ENCODE measurements at places on chromosomes 16 and 17.

- DNase-seq, result peak; percentile 73
Observed at GRCh38 chr16:68843482-68844210, at the start of gene TANGO6. Gene TANGO6 (plus strand): TSS chr16:68843531. CDS start chr16:68843618, 87 bp downstream.

DNA sequence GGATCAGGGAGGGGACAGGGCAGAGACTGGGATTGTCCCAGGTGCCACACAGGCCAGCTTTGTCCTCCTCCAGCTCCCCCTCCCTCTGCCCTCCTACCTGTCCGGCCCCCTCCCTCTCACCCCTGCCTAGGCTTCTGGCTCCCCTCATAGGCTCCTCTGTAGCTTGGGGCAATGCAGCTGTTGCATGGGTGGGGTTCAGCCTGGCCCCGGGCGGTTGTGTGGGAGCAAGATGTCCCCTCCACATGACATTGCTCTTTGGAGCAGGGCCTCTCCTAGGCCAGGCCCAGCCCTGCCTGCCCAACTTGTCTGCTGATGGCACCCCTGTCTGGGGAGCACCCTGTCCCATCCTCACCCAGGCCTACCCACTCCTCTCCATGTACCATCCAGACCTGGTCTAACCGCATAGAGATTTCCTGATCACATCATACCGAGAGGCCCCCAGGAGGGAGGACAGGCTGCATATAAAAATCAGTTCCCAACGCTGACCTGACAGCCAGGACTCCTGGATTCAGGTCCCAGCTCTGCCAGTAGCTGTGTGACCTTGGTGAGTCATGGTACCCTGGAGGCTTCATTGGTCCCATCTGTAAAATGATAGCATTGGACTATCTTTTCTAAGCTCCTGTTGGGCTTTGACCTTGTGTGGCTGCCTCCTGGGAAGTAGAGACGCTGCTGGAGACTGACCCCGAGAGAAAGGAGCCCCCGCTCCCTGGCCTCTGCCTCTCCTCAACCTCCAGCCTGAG is 48.8 kb upstream of the DLX4 start:
- DNase-seq, result no peak

- DNase-seq, result no peak
Observed at GRCh38 chr17:50050431-50051032, 5.4 kb upstream of the ITGA3 start.

DNA sequence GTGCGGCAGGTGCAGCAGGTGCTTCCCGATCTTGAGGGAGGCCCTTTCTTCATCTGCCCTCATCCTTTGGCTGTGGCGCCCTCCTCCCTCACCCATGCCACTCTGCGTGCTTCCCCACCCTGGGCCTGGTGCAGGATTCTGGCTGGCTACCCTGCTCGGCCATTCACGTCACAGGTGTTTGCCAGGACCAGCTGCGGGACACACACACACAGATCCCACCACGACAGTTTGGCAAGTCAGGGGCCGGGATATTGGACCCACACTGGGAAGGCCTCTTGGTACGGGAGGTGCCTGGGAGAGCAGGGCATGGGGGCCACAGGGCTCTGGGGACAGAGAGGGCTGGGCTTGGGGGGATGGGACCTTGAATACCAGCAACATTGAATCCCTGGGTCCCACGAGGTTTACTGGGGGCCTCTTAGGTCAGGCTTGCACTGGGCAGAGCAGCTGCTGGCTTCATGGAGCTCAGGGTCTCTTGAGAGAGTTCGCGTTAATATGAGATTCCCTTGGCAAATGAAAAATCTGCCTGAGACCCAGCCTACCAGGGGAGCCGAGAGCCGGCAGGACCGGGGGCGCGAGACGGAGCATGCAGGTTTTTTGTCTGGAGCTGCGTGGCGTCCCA is 15.1 kb downstream of the ADCY7 start:
- no peak for DNase-seq

GRCh38 chr16:55189224-55189623 is 134.8 kb upstream of the IRX6 start:
- DNase-seq, result no peak

DNA sequence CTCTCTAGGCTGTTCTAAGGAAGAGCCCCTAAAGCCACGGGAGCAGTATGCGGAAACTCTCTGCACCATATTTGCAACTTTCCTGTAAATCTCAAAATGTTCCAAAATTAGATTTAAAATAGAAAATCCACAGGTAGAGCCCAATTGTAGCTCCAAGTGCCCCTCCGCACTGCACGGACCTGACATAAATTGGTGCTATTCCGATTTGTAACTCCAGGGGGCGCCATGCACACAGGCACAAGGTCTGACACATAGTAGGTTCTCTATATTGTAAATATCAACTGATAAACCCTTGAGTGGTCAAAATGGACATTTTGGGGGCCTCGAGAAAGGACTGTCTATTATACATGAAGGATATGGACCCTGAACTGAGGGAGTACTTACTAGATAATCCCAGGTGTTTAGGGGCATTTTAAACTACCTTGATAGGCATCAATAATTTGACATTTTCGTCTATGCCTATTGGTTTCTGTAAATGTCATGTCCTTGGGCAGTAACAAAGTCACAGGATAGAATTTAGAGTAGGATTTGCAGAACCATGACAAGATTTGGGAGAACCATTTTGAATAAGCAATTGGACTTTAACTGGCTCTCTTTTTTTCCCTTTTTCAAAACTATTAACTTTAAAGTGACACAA is 36.6 kb upstream of the TMEM132E start:
- peak; percentile 14 for DNase-seq
